ENCODE measurements at places on chromosomes 4 and X. TPM values are rescaled to one million over a fixed set of nuclear protein-coding genes. Genes with fewer than 3 reads are reported as not detected.

YIPF6 gene
- total RNA-seq, result 24.1 TPM

GLUD2 gene
- total RNA-seq, result 3.7 TPM

F8A2 gene
- not detected for total RNA-seq

GPC4 gene
- not detected for total RNA-seq

DIAPH2 gene
- total RNA-seq, result 26.1 TPM

C4orf51 gene
- total RNA-seq, result 0.07 TPM

LIMCH1 gene
- total RNA-seq, result 24.1 TPM

FOXR2 gene
- not detected for total RNA-seq

RIBC1 gene
- total RNA-seq, result 0.32 TPM

PPM1K gene
- total RNA-seq, result 9.0 TPM

CC2D2A gene
- total RNA-seq, result 13.2 TPM

POLN gene
- 4.8 TPM for total RNA-seq
